Jurkat, Clone E6-1 (cell line): ENCODE measurements at places on chromosomes 5 and 9.

DNA sequence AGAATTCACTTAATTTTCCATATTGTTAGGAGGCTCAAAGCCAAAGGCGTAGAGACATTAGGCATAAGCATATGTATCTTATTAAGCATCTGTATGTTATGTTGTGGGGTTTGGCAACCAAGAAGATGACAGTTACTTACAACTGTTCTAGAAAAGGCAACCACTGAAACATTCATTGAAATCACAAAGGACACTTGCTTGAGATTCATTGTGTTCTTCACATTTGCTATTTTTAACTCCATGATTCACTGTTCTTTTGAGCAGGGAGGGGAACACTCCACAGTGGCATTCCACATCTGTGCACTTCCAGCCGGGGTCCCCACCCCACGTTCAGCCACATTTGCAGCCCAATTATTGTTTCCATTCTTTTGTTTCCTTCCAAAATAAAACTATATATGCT, 107.1 kb downstream of the PALM2AKAP2 start:
- DNase-seq: peak; percentile 28

DNA sequence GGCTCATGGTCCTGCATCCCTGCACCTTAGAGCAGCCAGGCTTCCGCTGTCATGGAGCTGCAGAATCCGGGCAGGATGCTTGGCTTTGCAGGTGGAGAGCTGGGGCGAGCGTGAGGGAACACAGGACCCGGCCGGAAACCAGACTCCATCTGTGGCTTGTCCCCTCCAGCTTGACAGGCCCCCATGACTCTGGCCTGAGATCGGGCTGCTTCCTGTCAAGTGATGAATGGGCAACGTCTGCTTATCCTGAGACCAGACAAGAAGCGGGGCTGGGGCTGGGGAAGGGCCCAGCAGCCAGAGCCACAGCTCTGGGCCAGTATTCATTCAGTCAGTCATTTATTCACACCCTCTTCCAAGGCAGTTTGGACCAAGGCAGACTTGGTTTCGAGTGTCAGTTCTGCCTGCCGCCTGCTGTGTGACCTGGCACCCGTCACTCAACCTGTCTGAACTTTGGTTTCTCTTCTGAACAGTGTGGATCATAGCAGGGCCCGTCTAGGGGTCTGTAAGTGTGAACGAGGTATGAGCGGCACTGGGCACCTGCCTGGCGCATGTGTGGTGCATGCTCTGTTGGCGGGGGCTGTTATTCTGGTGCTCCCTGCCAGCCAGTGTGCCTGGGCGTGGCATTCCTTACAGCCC, 37.5 kb downstream of the NEK6 start:
- no peak for DNase-seq

DNA sequence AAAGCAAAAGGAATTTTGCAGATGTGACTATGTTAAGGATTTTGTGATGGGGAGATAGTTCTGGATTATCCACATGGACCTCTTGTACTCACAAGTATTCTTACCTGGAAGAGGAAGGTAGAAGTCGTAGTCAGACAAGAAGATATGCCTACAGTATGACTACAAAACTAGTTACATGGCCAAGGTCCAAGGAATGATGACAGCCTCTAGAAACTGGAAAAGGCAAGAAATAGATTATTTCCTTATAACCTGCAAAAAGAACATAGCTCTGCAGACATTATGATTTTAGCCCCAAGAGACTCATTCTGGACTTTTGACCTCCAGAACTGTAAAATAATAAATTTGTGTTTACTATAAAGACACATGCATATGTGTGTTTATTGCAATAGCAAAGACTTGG, 226.9 kb downstream of the FER start:
- no peak for DNase-seq

- DNase-seq: no peak
These were observed 153.4 kb downstream of the SLIT3 start for GRCh38 chr5:169147534-169147933.

GRCh38 chr5:83222906-83223305, 145.6 kb downstream of the XRCC4 start:
- DNase-seq: no peak

- DNase-seq: no peak
These were observed 51.2 kb upstream of the BARHL1 start for GRCh38 chr9:132531195-132531594.

DNA sequence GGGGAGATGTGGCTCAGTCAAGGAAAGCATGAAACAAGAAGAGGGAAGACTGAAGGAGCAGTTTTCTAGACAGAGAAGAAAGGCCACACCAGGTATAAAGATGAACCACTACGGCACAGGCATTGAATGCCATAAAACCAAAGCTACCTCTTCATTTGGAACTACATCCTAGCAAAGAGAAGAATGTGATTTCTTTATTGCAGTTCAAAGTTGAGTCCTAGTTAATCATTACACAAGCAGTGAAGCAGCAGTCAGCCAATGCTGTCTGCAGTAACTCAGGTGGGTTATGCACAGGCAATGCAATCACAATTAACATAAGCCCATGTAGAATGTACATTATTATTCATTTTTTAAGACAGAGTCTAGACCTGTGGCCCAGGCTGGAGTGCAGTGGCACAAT, 21.7 kb upstream of the PCAT7 start:
- DNase-seq: no peak

GRCh38 chr9:137680444-137681358, 61.9 kb downstream of the EHMT1 start:
- DNase-seq: no peak

DNA sequence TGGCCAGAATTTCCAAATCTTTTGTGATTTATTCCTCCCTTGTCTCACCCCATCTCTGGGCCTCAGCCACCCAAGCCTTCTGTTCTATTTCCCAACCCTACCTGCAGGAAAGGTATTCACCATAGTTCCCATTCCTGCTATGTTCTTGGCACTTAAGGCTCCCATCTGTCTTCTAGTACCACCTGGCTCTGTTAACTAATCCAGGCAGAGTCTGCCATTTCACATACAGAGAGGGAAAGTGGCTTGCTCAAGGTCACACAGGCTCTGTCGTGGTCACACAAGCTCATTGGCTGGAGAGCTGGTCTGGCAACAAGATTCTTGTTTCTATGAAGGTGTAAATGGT, 35.2 kb downstream of the COL27A1 start:
- no peak for DNase-seq

GRCh38 chr5:54013556-54014194, 296.7 kb downstream of the ARL15 start:
- no peak for DNase-seq

- no peak for DNase-seq
These were observed 13.5 kb downstream of the RETREG1 start for GRCh38 chr5:16603295-16603694.

DNA sequence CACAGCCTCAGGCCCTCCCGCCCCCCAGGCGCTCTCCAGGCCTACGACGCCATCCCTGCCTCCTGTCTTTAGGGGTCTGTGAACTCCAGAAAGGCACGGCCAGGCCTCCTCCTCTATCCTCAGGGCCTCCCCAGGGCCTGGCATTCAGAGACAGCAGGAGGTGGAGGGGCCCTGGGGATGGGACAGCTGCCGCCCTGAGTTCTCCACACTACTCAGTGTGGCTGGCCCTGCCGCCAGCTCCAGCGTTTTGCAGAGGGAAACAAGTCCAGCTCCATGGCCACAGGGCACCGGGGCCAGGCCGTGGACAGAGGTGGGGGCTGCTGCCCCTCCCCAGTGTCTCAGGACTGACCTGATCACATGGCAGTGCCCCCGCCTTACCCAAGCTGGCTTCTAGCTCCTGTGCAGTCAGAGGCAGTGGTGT, 16.4 kb downstream of the SH3GLB2 start:
- DNase-seq: no peak

DNA sequence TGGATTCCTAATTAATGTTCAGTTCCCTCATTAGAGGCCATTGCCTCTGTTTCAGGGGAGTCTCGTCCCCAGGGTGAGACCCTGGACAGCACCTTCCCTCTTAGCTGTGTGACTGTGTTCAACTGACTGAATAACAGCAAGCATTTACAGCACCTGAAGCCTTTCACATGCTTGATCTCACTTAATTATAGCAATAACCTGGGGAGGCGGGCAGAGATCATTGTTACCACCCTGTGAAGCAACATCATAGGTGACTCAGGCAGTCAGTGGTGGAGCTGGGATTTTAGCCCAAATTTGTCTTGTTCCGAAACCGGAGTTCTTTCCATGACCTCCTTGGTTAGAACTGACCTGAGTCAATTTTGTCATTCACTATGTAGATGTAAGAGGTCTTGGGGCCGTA, 105.2 kb upstream of the RAD23B start:
- DNase-seq: no peak

DNA sequence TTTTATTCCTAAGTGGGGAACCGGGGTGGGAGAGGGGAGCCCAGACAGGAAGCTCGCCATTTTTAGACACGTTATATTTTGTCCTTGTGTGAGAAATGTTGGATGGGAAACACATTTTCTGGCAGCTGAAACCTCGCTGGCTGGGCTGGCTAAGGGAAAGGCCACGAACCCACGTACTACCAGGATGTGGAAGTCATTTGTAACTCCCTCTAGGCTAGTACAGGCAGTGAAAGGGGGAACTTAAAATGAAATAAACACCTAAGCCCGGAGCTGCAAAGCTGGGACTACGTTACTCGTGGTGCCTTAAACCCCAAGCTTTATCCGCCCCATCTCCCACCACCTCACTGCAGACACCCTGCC, 42.5 kb downstream of the TMEM174 start:
- DNase-seq: no peak

DNA sequence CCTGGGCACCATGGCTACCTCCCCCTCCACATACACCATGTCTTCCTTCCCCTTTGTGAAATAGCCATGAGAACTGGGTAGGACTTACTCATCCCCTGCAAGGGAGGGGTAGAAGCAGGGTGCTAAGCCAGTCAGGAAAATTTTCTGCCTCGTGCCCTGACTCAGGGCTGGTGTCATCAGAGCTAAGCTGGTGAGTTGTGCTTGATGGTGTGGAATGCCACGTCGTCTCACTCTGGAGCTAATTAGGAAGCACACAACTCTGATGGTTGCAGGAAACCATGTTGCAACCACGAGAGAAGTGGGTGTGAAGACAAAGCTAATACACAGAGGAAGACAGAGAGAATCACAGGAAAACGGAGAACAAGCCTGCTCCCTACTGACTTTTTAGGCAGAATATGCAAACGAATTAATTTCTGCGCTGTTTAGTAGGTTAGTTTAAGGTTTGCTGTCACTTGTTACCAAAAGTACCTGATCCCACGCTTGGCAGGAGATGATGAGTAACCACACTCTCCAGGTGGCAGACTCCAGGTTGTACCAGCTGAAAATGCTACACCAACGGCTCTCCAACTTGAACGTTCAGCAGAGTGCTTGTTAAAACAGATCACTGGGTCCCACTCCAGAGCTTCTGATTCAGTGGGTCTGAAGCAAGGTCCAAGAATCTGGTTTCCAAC, 54.5 kb downstream of the STK10 start:
- no peak for DNase-seq

DNA sequence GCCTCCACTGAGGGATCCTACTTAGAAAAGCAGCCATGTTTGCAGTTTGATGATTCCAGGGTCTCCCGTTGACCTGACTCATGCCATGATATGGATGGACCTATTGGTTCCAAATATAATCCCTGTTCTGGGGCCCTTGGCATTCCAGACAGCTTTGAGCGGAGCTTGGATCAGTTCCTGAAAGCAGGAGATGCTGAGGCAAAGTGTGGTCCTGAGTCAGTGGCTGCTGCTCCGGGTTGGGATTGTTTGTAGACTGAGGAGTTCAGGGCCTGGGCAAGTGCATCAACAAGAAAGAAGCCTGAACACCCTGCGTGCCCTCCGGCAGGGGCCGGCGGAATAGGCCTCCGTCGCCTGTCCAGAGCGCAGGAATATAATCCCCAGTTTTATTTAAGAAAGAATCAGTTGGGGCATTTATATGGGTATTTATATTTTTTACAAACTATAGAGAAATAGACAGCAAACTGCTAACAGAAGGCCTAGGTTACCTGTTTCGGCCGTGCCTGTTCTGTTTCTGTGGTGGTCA, 50.6 kb downstream of the LRSAM1 start:
- DNase-seq: no peak

GRCh38 chr5:159104759-159105144, 5.0 kb upstream of the EBF1 start:
- no peak for DNase-seq

GRCh38 chr5:175697846-175698245, 40.0 kb downstream of the HRH2 start:
- no peak for DNase-seq

GRCh38 chr5:41772785-41773442, 97.3 kb downstream of the OXCT1 start:
- DNase-seq: no peak

- DNase-seq: no peak
These were observed 7.6 kb upstream of the CLINT1 start for GRCh38 chr5:157866536-157866935.

- DNase-seq: no peak
These were observed 31.3 kb downstream of the ISL1 start for GRCh38 chr5:51414516-51414915.

GRCh38 chr5:57370376-57370775, 112.2 kb downstream of the ACTBL2 start:
- DNase-seq: no peak

DNA sequence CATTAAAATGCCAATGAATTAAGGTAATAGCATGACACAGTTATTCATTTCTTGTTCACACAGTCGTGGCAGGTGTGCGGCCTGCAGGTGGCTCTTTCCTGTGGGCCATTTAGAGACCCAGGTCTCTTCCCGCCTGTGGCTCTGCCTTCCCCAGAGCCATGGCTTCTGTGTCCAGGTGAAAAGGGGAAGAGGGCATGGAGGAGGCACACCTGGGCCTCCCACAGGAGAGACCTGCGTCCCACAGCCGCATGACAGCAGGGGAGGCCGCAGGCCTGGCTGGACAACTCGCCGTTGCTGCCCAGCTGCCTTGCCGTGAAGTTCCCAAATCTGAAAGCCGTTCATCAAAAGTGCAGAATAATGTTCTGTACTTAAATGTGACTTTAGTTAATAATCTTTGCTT, 14.4 kb upstream of the PLEKHG4B start:
- no peak for DNase-seq

DNA sequence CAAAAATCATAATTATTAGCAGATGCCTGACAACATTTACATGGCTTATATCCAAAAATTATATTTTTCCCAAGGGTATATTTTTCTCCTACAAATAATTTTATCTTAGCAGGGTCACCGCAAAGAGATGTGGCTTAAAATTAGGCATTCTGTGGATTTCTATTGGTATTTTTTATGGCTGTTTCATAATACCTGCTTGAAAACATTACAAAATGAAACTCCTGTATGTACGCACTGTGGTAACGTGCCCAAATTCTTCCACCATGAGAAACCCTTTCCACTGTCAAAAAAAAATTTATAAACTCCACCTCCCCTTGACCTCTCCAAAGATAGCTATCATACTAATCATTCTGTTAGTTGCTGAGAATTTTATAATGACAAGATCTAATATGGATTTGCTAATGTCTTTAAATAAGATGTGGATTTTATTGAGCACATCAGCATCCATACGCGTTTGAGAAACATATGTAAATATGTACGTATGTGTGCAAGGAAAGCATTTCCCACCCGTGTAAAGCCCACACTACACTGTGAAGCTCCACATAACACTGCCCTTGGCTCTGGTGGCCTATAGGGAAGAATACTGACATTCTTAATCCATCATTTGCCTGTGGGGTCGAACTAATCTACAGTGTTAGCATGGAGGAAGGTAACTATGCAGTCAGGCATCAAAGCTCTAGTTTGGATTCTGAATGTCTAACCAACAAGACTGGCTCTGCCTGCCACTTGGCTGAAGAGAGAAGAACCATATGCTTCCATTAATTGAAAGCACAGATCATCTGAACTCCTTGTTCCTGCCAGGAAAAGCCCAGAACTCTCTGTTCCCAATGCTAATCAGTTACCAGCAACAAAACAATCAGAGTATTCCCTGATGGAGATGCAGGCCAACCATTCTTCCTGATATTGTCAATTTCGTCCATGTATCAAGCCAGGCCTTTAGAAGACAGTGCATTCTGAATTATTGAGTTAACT, 244.7 kb downstream of the SPOCK1 start:
- DNase-seq: no peak

- no peak for DNase-seq
These were observed 54.5 kb downstream of the PRR16 start for GRCh38 chr5:120518581-120518980.
